ENCODE measurements at places on chromosomes 16 and 17.

DNA sequence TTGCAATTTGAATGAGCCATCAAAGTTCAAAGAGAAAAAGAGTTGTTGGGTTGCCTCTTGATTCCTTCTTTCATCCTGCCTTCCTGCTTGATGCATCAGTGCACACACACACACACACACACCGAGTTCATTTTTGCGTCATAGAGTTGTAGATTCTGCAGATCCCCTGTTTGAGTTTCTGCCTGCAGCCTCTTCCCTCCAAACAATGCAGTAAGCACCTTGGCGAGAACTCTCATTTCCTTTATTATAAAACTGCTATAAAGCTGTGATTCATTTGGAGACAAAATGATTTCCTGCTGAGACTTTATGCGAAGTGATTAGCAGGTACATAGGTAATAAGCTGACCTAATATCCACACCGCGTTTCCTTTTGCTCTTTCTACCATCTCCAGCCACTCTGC is 26.7 kb downstream of the DNAH9 start:
- no peak for DNase-seq

DNA sequence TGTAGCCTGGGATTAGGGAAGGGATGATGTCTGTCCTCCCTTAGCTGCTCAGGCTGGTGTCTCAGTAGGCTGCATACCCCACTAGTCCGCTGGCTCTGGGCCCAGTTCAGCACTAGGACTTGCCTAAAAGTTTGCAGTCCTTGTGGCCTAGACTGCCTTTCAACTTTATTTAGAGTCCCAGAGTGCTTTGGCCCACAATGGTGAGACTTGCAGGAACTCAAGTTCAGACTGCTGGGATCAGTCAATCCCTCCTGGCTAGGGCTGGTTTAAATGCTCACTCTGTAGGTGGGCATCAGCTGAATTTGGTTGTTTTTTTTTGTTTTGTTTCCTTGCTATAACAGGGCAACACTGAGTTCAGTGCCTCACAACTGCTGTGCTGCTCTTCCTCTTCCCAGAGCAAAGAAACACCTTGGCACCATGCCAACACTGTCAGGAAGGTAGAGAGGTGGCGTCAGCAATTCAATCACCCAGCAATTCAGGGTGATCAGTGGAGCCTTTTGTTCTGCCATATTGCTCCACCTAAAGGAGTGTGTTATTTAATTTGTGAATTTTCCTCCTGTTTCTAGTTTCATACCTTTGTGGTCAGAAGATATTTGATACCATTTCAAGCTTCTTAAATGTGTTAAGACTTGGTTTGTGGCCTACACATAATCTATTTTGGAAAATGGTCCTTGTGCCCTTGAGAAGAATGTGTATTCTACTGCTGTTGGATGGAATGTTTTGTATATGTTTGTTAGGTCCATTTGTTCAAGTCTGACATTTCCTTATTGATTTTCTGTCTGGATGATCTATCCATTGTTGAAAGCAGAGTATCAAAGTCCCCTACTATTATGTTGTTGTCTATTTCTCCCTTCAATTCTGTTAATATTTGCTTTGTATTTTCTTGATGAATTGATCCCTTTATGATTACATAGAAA is 284.0 kb upstream of the PMFBP1 start:
- DNase-seq = no peak

- no peak for DNase-seq
Measured at GRCh38 chr17:19250421-19251173, 13.4 kb downstream of the EPN2 start.

DNA sequence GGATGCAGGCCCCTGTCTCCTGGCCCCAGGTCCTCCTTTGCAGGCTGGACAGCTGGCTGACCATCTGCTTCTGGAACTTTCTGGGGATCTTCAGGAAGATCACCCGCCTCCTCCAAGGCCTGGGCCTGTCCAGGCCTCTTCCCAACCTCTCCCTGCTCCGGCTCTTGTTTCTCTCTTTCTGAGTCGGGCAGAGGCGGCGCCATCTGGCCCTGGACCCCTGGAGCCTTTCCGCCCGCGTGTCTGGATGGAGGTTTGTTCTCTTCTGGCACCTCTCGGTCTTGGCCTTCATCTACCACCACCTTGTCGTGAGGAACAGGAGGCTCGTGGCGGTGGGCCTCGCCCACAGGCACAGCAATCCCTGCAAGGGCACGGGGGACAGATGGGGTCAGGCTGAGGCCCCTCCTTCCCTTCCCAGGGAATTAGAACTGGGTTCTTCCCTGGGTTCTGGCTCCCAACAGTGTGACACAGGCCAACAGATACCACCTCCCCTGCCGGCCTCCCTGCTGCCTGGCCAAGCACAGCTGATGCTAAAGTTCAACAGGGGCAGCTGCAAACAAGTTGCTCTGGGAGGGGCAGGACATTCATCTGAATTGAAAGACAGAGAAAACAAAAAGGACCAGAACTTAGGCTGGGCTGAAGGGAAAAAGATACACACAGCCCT is 13.3 kb downstream of the NDUFAF8 start:
- no peak for DNase-seq

DNA sequence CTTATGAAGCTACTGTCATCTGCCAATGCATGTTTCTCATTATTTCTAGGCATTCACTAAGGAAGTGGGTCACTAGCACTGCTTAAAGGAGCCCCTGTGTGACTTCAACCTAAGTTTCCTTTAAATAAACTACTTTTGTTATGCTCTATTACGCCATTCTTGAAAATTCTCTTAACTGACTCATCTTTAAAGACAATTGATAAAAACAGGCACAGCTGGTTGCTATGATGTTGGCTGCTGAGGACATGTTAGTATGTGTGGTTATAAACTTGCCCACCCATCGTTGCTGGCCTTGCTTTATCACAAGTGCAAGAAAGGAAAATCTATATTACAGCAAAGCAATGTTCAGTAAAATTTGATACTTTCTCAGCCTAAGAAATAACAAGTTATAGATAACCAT is 75.8 kb upstream of the CNTNAP4 start:
- DNase-seq = no peak
